ENCODE measurements at places on chromosomes 4 and X.

DNA sequence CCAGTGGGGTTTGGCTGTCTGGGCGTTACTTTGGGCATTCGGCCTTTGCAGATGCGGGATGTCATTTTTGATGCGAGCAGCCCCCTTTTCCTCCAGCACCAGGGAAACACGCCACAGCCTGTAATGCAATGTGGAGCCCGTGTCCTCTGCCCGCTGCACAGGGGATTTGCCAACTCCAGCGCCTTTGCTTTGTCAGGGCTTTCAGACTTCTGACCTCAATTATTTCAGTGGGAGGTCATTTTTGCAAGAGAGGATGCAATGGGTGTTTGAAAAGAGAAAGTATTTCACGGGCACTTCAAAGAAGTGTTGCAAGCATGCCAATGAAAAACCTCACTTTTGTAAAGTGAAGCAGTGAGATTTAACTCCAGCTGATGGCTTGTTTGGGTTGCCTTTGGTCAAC, 11.5 kb downstream of the CLCN4 start:
- no peak for DNase-seq

GRCh38 chrX:135973548-135974278, at the start of gene MMGT1:
Gene MMGT1, minus strand, starts transcription at chrX:135973988. Its CDS starts 313 bp downstream, at chrX:135973675.
- peak; percentile 88 for DNase-seq

DNA sequence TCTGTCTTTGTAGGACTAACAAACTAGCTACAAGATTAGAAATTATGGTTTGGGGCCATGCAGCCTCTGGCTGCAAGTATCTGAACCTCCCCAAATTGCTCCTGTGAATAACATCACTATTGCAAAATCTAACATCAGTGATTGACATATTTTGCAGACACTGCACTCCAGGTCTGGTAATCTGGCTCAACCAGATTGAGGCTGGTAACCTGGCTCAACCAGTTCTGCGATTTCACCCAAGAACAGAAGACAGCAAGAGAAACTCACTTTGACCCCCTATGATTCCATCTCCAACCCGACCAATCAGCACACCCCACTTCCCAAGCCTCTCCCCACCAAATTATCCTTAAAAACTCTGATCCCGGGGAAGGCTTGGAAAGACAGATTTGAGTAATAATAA, 20.9 kb downstream of the SPIN3 start:
- no peak for DNase-seq

DNA sequence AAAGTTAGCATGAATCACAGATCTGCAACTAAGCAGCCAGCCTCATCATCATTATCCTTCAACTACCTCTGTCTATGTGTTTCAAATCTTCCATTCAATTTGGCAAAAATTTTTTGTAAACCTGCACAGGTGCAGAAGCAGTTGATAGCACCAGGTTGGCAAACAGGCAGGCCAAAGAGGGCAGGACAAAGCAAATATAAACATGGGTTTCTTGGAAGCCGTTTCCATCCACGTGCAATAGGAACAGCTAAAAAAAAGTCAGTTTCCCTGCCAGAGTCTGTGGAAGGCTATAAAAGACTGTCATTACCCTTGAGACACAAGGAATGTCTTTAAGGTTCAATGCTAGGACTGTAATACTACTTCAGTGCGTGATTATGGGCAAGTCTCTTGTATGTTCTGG, 253.2 kb downstream of the PDHA2 start:
- no peak for DNase-seq

- no peak for DNase-seq
These were observed 781.1 kb downstream of the FSTL5 start for GRCh38 chr4:161382655-161383054.

DNA sequence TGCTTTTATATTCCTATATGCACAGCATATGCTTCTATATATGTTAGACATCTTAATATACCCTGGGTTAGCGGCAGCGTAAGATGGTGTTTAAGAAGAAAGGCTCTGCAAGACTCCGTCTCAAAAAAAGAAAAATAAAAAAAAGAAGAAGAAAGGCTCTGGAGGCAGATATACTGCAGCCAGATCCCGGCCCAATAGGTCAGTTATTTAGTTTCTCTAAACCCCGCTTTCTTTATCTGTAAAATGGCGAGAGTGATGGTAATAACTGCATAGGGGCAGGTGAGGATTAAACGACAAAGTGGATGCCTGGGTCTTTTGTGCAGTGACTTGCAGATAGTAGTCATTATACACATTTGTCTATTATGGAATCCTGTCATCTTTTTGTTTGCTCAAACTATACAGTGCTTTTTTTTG, 115.2 kb downstream of the NAA11 start:
- no peak for DNase-seq

GRCh38 chr4:141642711-141643110, 6.3 kb downstream of the IL15 start:
- DNase-seq, result no peak

- DNase-seq, result no peak
These were observed 226.9 kb upstream of the HCCS start for GRCh38 chrX:10884246-10884645.

- DNase-seq, result no peak
These were observed 45.3 kb upstream of the DDX3X start for GRCh38 chrX:41288641-41289040.

GRCh38 chr4:7929118-7929951, 10.3 kb downstream of the AFAP1 start:
- no peak for DNase-seq

- DNase-seq, result no peak
These were observed 23.2 kb downstream of the TNIP3 start for GRCh38 chr4:121140716-121141460.

GRCh38 chr4:95867919-95868318, 28.0 kb downstream of the PDHA2 start:
- DNase-seq, result peak; percentile 2

DNA sequence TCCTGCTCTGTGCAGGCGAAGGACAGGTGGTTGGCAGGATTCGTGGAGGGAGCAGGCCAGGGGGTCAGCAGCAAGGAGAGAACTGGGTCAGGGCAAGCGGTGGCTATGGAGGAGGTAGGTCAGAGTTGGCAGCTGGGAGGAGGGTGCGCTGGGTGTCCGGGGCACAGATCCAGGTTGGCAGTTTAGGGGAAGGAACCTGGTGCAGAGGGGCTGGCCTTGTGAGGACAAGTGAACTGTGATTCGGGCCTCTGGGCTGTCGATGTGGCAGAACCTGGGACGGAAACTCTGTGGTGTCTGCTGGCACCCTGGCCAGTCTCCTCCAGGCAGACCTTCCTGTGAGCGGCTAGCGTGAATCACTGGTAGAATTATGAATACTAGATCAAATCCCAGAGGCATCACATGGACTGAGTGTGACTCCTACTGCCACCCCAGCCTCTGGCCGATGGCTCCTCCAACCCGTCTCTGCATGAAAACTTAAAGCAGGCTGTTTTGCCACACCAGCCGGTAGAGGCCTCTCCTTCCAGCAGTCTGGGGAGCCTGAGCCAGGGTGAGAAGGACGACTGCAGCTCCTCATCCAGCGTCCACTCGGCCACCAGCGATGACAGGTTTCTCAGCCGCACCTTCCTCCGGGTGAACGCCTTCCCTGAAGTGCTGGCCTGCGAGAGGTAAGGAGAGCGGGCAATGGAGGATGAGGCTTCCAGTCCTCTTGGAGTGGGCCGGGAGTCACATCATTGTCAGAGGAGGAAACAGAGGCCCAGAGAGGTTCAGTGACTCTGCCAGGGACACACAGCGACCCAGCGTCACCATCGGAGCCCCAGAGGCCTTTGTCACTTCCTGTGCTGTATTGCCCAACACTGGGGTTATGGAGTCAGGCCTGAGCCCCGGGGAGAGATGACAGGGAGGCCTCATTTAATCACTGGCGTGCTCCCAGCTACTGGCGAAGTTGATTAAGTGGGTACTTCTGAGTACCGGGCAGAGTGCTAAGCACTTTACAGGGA, 20.3 kb downstream of the EVC start:
- DNase-seq, result no peak

DNA sequence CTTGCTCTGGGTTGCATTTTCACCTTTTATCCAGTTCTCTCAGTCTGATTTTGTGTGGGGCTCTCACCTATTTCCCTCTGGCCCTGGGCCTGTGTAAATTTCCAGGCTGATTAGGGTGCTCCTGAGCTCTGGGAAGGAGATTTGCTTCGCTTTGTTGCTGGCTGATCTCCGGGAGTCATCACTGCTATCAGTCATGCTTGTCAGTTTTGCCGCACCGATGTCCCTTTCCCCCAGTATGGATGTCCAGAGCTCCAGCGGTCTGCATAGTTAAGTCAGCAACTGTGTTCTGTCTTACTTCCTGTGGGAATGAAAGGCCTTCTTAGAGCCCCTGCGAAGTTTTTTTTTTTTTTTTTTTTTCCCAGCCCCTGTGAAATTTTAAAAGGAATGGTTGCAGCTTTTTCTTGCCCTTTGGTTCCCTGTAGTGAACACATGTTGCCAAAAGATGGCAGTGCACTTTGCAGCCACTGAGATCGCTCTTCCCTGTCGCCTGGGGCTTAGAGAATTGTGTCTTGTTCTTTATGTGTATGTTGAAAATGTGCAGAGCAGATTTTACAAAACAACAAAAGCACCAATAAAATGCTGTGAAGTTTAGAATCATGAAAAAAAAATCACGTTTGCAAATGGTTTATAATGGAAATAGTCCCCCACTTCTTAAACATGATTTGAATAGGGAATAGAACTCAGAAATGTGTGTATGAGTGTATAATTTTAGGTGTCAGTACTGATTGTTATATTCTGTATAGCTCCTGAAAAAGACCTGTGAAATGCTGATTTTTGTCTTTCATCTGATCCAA, 109.1 kb upstream of the SLC4A4 start:
- DNase-seq, result peak; percentile 2

DNA sequence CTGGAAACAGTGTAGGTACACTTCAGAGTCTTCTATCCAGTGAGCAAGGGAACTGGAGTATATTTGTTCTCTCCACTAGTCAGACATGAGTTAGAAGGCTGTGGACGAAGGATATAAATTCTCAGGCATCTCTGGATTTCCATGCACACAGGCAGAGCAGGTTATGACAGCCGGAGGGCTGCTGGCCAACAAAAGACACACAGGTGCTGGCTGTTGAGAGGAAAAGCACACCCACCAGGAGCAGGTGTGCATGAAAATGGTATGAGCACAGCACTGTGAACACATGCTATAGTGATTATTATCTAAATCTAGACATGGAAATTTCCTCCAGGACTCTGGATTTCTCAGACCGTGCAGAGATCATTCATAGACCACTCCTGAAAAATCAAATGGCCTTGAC, 444.7 kb upstream of the RPS6KA3 start:
- DNase-seq, result no peak

DNA sequence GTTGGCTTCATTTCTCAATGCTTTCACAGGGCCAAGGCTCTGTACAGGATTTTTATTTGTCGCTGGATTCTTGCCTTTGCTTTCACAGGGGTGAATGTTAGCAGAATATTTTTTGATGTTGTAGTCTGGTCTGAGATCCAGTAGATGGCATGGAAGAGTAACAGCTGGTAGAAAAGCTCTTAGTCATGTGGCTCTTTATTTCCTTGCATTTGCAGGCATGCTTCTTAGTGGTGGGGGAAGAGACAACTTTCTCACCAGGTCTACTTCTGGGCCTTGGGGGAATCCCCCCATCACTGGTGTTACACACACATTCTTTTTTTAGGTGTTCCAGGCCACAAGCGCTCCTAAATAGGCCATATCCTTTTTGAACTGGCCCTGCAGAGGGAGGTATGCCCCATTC, 58.2 kb upstream of the DKK2 start:
- no peak for DNase-seq

DNA sequence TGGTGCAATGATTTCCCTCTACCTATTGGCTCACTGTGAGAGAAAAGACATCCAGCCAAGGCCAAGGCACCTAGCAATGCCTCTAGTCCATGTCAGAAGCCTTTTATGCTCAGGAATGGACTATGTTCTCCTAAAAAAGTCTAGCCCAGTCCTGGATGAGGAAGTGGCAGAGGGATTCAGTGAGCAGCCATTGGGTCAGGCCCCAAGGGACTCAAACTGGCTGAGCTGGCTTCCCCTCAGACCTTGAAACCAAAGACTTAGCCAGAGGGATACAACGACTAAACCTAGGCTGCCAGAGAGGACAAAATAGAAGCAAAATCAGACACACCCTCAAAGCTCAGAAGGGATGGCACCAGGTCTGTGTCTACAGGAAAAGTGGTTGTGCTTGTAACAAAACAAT, 49.1 kb downstream of the ARHGEF9 start:
- DNase-seq, result no peak

- no peak for DNase-seq
These were observed 71.6 kb upstream of the TET2 start for GRCh38 chr4:105075045-105075444.

DNA sequence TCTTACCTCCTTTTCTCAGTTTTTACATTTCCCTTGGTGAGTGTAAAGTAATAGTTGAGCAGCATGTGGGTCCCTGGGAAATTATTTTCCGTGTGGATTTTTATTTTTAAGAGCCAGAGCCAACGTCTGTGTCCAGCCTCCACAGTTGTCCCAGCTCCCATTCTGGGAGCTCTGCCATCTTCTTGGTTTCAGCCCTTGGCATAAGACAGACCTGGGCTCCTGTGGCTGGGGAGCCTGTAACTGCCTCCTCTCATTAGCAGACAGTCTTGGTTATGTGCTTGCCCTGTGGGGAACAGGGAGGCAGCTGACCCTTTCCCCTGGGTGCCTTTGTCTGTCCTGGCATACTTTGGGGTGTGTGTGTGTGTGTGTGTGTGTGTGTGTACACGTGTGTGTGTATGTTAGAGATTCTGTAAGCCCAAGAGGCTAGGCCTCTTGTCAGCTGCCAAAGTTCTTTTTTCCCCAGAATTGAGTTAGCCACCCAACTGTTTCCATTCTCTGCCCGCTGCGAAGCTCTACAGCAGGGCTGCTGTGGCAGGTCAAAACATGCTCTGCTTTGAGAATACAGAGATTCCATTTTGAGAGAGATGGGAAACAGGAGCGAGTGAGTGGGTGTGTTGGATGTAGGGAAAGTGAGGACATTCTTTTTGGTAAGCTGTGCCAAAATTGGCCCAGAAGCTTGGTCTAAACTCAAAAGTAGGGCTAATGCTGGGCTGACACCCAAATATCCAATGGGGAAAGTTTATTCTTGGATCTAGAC, 140.7 kb downstream of the TMEM164 start:
- no peak for DNase-seq

GRCh38 chr4:9927341-9928007, 93.8 kb downstream of the SLC2A9 start:
- no peak for DNase-seq

- DNase-seq, result no peak
These were observed 13.0 kb upstream of the SLC25A5 start for GRCh38 chrX:119455264-119455663.

GRCh38 chr4:19025031-19025430, 1003.5 kb upstream of the LCORL start:
- no peak for DNase-seq

DNA sequence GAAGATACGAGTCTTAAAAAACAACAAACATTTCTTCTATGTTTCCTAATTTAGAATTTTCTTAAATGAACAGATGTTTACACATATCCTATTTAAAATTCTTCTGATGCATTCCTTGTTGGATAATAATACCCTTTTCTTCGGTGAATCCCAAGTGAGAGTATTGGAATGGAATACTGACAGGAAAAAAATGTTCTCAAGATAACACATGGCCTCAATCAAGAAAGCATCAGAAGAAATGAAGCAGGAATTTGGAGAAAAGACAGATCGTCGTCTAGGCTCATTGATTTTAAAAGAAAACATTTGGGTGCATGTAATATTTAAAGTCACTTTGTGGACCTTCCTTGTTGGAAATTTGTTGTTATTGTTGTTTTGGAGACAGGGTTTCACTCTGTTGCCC, 196.9 kb upstream of the ANK2 start:
- DNase-seq, result no peak
